ENCODE measurements at places on chromosomes 7 and 10. TPM values are rescaled to one million over a fixed set of nuclear protein-coding genes. Genes with fewer than 3 reads are reported as not detected.

Gene LIPN
- polyA plus RNA-seq = not detected

Gene NDUFB2
- 235 TPM for polyA plus RNA-seq

Gene CYP2C19
- polyA plus RNA-seq = 0.13 TPM

Gene TMEM176B
- 103 TPM for polyA plus RNA-seq

Gene CC2D2B
- polyA plus RNA-seq = 2.3 TPM

Gene GRM3
- 0.35 TPM for polyA plus RNA-seq

Gene CCDC136
- polyA plus RNA-seq = 29.3 TPM

Gene HOXA1
- polyA plus RNA-seq = 2.8 TPM

Gene CFTR
- 11.1 TPM for polyA plus RNA-seq

Gene ADRA2A
- 2.9 TPM for polyA plus RNA-seq

Gene ZNF467
- 39.2 TPM for polyA plus RNA-seq

Gene GSTO2
- polyA plus RNA-seq = 33.9 TPM

Gene GBX1
- polyA plus RNA-seq = 0.22 TPM

Gene NKX1-2
- 0.03 TPM for polyA plus RNA-seq

GRCh38 chr10:93074597-93075368 lies 1.1 kb downstream of the CYP26A1 start:
- DNase-seq = no peak

GRCh38 chr7:118280319-118281012 lies 56.0 kb downstream of the ANKRD7 start:
- DNase-seq = no peak

- no peak for DNase-seq
Measured at GRCh38 chr7:55308186-55308929, 56.8 kb upstream of the LANCL2 start.

DNA sequence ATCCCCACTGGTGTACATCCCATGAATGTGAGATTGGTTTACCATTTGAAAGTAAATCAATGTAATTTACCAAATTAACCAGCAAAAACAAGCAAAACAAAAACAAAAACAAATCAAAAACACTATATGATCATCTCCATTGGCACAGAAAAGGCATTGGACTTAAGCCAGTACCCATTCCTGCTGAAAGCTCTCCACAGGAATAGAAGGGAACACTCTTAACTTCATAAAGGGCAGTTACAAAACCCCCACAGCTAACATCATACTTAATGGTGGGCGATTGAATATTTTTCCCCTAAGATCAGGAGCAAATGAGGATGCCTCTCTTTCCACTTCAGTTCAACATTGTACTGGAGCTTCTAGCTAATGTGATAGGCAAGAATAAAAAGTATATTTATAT lies 34.1 kb downstream of the PRKG1 start:
- no peak for DNase-seq

GRCh38 chr10:65394502-65395297 lies 1531.1 kb upstream of the LRRTM3 start:
- no peak for DNase-seq

DNA sequence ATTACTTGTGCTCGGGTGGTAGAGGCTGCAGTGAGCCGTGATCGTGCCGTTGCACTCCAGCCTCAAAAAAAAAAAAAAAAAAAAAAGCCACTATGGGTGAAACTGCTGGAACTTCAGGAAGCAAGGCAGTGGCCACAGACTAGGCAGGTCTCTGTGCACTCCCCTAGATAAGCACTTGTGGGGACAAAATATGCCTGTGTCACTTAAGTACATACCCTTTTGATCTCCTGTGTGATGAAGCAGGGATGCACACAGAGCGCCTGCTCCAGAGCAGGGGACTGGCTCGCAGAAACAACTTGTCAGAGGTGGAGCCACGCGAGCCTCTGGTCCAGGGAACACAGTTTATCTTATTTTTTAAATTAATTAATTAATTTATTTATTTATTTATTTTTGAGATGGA lies 42.9 kb upstream of the PSAP start:
- no peak for DNase-seq

- DNase-seq = no peak
Measured at GRCh38 chr10:118752409-118752808, 2.4 kb downstream of the CACUL1 start.

GRCh38 chr7:155741805-155742204 lies 70.5 kb downstream of the SHH start:
- no peak for DNase-seq

- DNase-seq = no peak
Measured at GRCh38 chr7:70645279-70645678, 486.7 kb upstream of the GALNT17 start.

DNA sequence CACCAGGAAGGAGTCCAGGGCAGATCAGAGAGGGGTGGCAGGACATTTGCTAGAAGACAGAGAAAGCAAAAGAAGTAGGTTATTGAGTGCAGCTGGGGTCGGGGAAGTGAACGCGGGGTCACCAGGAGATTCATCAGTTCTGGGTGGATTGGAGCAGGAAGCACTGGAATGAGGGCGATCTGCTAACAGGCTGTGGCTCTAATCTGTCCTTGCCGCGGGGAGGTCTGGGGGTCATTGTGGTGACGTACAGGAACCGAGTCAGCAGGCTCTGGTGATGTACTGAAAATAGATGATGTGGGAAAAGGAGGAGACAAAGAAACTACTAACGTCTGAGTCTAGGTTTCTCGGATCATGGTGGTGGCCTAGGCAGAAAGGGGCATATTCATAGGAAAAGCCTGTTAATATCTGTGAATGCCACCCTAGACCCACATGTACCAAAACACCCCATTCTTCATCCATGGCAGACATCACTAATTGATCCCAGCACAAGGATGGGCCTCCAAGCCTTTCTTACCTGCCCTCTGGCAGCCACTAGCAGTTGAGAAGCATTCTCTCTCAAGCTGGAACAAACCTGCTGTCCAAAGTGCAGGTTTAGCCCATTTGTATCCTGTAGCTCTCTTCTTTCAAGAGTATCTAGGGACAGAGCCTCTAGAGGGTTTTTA lies 134.5 kb downstream of the C10orf105 start:
- no peak for DNase-seq

DNA sequence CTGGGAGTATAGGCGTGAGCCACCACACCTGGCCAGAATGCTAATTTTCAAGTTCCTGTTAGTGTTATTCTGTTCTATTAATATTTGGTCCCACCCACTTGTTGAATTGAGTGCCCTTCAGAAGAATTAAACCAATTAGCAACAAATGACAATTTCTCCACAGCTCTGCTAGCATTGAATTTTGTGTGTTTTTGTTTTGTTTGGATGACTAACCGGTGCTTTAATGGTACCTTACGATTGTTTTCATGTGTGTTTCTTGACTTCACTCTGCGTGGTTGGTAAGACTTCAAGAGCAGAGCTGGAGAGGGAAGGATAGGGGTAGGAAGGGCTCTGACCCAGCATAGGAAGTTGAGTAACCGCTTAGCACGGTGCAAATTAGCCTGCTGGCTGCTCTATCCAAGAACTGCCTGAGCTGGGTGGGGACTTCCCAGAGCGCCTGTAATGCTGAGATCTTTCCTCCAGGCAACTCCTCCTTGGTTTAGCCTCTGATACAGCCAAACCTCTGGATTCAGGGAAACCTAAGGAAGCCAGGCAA lies 4.6 kb downstream of the ARPC1B start:
- no peak for DNase-seq

- no peak for DNase-seq
Measured at GRCh38 chr7:91435381-91436059, 171.3 kb downstream of the FZD1 start.

DNA sequence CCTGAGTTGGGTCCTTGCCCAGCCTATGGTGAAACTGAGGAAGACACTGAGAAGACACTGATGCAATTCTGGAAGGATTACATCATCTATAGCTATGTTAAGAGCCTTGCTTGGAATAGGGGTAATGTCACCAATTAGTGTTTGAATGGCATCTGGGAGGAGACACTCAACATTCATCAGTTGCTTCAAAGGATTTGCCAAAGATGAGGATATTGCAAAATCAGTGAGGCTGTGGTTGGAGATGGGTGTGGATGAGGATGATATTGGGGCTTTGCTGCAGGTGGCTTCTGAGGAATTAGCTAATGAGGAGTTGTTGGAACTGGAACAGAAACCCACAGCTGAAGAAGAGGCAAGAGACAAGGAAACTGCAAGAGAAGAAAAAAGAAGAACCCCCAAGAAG lies 146.7 kb upstream of the SP4 start:
- no peak for DNase-seq

GRCh38 chr10:51224671-51225161 lies 150.4 kb downstream of the PRKG1 start:
- DNase-seq = no peak

- no peak for DNase-seq
Measured at GRCh38 chr7:80851896-80852476, 66.9 kb downstream of the SEMA3C start.

- no peak for DNase-seq
Measured at GRCh38 chr7:105637755-105638154, 56.5 kb upstream of the EFCAB10 start.

GRCh38 chr7:106041140-106041717 lies 70.9 kb downstream of the SYPL1 start:
- DNase-seq = no peak

DNA sequence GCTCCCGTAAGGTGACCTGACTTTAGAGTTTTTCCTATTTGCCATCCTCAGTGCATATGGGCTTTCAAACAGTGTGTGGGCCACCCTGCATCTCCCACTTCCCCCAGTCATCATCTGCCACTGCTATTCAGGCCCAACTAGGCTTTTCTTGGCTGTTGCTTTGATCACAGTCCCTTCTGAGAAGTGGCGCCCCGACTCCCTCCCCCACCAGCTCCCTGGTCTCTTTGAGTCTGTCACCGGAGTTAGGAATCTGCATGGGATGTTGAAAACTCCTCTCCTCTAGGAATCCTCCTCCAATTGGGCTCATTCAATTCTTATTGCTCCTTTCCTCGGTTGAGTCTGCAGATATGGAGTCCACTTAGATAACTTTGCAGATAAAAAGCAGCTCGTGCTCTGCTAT lies 32.1 kb downstream of the HIF1AN start:
- no peak for DNase-seq

- no peak for DNase-seq
Measured at GRCh38 chr10:45376371-45376801, 2.4 kb downstream of the ALOX5 start.

DNA sequence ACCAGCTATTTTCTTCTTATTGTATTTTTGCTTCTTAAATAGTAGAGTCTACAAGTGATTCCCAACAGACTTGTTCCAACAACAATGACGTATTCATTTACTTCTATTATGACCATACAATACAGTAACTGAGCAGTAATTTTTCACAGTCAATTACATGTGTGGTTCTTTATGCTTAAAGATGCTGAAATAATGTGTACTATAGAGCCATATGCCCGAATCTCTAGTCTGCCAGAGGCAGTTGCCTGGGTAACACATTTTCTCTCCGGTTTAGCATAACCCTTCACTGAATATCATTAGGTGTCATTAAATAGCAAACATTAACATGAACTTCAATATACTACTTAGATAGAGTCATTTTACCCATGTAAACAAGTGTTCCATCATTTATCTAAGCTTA lies 75.0 kb downstream of the SLC25A13 start:
- no peak for DNase-seq

DNA sequence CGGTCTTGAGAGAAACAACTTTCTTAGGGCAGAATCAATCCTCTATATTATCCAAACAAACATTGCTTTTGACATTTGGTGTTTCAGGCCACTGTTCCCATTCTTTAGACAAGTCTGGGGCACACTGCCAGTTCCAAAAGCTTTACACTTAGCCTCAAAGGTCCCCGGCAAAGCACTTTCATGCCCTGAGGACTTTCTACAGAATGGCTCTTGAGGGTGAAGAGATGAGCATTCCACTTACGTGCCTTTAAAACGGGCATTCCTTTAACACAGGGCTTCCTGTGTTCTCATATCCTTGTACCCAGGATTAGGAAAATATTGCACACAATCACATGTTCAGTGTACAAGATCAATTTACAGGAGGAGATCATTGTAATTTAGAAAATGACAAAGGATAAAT lies 13.1 kb upstream of the TMEM213 start:
- DNase-seq = no peak

DNA sequence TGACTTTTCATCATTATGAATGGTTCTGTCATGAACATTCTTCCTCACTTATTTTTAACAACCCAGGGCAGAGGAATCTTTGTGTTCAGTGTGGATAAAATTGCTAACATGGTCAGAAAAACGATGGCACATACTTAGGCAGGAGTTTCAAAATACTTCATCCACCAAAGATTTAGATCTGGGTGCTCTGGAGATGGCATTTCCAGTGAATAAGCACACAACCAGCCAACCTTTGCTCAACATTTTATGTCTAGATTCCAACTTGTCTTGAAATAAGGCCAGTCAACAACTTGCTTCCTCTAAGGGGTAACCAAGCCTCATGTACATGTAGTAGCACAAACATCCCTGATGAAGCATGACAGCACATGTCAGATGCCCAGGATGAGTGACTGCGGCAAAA lies 33.4 kb upstream of the ADRB1 start:
- no peak for DNase-seq

DNA sequence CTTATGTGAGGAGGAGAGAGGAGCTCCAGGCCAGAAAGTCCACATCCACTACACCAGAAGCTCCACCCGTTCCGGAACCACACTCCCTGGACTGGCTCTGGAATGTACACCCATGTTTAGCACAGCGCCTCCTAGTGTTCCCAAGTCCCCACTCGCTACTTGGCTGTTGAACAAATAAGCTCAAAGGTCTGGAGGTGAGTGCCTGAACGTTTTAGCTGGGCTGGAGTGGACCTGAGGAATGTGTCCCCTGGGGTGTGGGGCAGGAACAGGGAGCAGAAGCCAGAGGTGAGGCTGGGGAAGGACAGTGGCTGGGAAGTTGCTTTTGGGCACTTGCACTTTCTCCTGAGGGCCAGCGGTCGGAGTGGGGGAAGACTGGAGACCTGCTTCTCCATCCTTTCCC lies 164.1 kb upstream of the CDCA7L start:
- no peak for DNase-seq

GRCh38 chr7:21028186-21028585 lies 241.5 kb upstream of the SP8 start:
- DNase-seq = no peak

All from left renal cortex interstitium (tissue), 4 donors.